Right cardiac atrium (tissue), 5 donors: ENCODE measurements at places on chromosomes 2 and 18. TPM values are rescaled to one million over a fixed set of nuclear protein-coding genes. Genes with fewer than 3 reads are reported as not detected.

NMUR1 gene
- 1.0 TPM for polyA plus RNA-seq

ALLC gene
- polyA plus RNA-seq: 0.38 TPM

CYTIP gene
- polyA plus RNA-seq: 1.3 TPM

ABCG8 gene
- polyA plus RNA-seq: not detected

GLB1L gene
- polyA plus RNA-seq: 3.1 TPM

CDH20 gene
- polyA plus RNA-seq: 0.05 TPM

EVX2 gene
- not detected for polyA plus RNA-seq

IL36G gene
- not detected for polyA plus RNA-seq

GALNT5 gene
- 0.34 TPM for polyA plus RNA-seq

METTL5 gene
- polyA plus RNA-seq: 94.1 TPM

C1QL2 gene
- polyA plus RNA-seq: not detected

SPEG gene
- polyA plus RNA-seq: 85.5 TPM

FAM161A gene
- polyA plus RNA-seq: 1.1 TPM

SIX3 gene
- polyA plus RNA-seq: not detected

EGR4 gene
- 0.48 TPM for polyA plus RNA-seq

ANKRD62 gene
- not detected for polyA plus RNA-seq

FRZB gene
- 2.8 TPM for polyA plus RNA-seq

PTPRN gene
- 0.41 TPM for polyA plus RNA-seq

NDC80 gene
- 0.18 TPM for polyA plus RNA-seq
